NCI-H187 (cell line): ENCODE measurements at places on chromosomes 2 and 18.

DNA sequence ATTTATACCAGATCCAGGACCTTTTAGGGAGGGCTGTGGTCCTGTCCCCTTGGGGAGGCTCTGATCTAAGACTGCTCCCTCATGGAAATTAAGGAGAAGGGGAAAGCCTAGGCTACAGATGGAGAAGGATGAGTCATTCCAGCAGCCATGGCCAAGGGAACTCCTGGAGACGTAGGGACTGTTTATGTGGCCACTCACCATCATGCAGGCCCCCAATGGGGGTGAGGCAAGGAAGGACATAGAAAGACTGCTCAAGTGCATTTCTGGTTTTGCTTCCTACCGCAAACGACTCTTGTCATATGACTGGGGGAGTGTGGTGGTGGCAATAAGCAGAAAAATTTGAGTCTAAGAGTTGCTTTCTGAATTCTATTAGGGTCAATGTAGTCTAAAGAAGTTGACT is 54.0 kb upstream of the CYP1B1 start:
- DNase-seq: no peak

GRCh38 chr18:23220355-23220754 is 85.1 kb downstream of the CABLES1 start:
- DNase-seq: no peak

- DNase-seq: no peak
These were observed 13.5 kb downstream of the CCDC121 start for GRCh38 chr2:27615316-27615715.

GRCh38 chr2:96534701-96535181 is 1.8 kb upstream of the ARID5A start:
- DNase-seq: no peak

GRCh38 chr2:47109007-47109375 is 46.1 kb downstream of the STPG4 start:
- no peak for DNase-seq

DNA sequence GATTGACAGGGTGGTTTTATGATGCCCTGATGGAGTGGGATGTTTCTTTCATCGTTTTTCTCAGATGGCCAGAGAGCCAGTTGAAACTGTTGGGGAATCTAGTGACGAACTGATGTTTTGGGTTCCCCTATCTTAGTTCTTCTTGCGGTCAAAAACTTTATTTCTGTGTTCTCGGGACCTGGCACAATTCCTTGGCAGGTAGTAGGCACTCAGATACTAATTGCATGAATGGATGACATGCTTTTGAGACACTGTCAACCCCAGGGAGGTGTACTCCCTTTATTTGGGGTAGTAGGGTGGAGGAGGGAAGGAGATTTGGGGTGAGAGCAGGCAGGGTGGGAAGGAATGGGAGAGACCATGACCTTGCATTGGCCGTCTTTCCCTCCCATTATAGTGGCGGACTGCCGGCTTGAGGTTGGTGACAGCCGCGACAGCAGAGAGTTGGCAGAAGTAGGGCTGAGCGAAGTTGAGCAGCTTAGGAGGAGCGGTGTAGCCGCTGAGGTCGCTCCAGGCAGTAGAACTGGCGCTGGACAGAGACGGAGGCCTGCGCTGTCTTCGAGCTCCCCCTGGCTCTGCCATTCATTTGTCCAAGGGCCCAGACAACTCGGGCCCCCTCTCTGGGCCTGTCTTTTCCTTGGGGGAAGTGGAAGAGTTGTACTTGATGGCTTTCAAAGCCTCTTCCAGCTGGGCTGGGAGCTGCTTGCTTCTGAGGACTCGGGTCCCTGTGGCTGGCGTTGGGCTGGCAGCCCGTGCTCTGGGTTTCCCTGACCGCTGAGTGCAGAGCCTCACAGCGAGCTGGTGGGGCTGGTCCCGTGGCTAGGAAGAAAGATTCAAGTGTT is 2.6 kb downstream of the TET3 start:
- no peak for DNase-seq

DNA sequence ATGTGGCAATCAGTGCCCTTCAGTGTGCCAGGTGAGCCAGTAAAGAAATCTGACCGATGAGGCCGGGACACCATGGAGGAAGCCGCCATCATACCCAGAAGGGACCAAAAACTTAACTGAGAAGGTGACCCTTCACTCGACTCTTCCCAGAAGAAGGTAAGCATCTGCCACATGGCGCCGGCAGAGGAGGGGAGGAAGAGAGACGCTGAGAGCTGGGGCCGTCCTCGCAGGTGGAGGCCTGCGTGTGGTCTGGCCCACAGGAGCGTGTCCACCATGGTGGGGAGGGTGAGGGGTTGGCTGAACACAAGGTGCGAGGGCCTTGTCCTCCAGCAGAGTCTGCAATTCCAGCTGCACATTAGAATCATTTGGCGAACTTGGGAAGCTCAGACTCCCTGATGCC is 513.1 kb upstream of the RAB6C start:
- DNase-seq: no peak

GRCh38 chr2:240388471-240389301 is 46.8 kb upstream of the GPC1 start:
- DNase-seq: no peak

DNA sequence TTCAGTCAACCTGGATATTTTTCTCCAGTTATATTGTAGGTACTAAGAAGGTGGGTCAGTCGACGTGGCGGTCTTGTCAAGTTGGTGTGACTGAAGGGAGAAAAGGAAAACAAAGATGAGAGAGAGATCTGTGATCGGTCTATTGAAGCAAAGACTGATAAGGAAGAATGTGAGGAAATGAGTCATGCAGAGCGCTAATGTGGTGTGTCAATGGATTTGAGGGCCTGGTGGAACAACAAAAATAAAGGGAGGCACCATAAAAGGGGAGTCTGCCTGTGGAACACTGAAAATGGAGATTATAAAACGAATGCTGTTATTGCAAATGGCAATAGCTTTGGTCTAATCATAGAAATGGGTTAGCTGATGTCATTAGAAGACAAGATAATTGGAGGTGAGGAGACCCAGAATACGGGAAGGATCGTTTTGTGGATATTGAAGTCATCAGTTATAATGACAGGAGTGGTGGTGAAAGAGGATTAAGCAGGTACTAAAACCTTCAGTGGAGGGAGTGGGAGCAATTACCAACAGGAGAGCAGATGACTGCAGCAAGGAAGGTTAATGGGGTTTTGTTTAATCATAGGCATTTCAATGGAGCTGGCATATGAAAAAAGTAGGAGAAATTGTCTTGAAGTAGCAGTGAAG is 599.1 kb upstream of the FSHR start:
- DNase-seq: no peak

GRCh38 chr2:233265899-233266431 is 14.5 kb downstream of the ATG16L1 start:
- no peak for DNase-seq

GRCh38 chr18:35436076-35436649 is 59.0 kb upstream of the ZNF396 start:
- DNase-seq: no peak

DNA sequence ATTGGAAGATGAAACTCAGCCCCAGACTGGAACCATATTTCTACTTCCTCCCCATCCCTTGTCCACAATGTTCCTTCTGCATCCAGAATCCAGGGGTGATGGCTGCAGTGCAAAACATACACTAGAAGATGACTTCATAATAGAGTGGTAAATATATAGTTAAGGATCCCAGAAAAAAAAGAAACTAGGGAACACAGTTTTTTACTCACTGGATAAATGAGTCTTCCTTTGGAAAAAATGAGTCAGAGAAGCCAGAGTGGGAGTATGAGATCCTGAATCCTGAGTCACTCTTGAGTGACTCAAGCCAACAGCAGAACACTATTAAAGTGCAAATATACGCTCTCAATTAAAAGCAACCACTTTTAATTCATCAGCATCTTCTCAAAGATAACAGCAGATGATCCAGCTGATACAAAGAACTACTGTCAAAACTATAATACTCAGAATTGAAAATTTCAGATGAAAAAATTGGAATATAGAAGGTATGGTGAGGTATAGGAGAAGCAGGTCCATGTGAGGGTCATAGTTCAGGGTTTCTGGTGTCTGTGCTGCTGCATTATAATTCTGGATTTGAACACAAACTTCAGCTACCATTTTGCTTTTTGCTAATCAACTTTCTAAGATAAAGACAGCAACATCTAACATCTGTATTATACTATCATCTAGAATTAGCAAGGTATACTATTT is 987.2 kb upstream of the CDH2 start:
- no peak for DNase-seq

DNA sequence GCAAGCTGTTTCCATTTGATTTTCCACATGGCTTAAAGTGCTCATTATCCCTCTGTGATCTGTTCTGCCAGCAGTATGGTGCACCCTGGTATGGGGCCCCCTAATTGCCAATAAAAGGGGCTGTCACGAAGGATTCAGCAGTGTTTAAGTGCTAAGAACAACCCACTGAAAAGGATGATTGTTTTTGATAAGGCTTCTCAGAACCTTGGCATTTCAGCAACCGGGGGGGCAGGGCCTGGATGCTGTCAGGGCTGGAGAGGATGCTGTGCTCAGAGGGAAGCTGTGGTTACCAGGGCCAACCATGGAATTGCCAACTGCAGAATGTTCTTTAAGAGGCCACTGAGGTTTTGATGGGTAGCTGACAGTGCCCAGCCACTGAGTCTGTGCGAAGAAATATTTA is 117.8 kb downstream of the CTIF start:
- DNase-seq: no peak

DNA sequence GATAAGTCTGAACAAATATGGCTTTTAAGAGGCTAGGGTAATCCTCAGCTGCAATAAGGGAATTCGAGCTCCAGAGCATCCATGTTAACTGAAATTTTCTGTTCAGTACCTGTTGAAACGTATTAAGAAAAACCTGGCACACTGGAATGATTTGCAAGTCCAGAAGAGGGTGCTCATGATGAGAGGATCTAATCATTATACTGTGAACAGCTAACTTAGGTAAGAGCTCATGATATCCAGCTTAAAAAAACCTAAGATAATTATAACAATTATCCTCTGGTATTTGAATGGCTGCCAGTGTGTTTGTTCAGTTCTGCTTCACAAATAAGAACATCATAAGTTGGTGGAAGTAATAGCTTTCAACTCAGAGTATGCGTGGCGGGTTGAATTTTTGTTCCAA is 1118.3 kb upstream of the DDX18 start:
- DNase-seq: no peak

- DNase-seq: no peak
These were observed 40.8 kb downstream of the DARS1 start for GRCh38 chr2:135944625-135945024.

GRCh38 chr2:216113572-216113971 is 4.4 kb downstream of the XRCC5 start:
- no peak for DNase-seq

GRCh38 chr2:235928751-235929370 is 239.3 kb downstream of the GBX2 start:
- DNase-seq: no peak
